ENCODE measurements at places on chromosomes 16 and 17. TPM values are rescaled to one million over a fixed set of nuclear protein-coding genes. Genes with fewer than 3 reads are reported as not detected.

ST6GALNAC2 gene
- total RNA-seq: not detected

C16orf90 gene
- not detected for total RNA-seq

TPSB2 gene
- not detected for total RNA-seq

- peaks cover 4% of the 10 kb centered on the region for H3K27me3 ChIP-seq
- DNase-seq: no peak
- no peak overlapping the region for H3K4me3 ChIP-seq
Observed at GRCh38 chr17:9818760-9819159, 3.1 kb downstream of the GSG1L2 start.

DNA sequence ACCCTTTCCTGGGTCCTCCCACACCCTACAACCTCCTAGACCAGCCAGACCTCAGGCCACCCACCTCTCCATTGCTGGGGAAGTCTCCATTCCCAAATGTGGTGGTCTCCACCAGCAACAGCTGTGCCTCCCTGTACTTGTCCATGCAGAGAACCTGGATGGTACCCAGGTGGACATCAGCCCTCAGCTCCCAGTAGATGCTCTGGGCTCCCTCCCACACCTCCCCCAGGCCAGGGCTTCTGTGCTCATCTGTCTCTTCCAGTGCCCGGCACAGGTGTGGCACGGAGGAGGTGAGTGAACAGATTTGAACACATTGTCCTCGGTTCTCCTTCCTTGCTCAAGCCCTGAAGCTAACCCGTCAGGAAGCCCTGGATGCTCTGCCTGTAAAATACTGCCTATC, 34.6 kb downstream of the LGALS9 start:
- H3K4me3 ChIP-seq: no peak overlapping the region
- no peak overlapping the region for H3K27ac ChIP-seq
- no peaks in the 10 kb centered on the region for H3K36me3 ChIP-seq
- no peak for DNase-seq
- no peaks in the 10 kb centered on the region for H3K4me1 ChIP-seq
- H3K27me3 ChIP-seq: no peaks in the 10 kb centered on the region

- H3K4me3 ChIP-seq: no peak overlapping the region
- no peaks in the 10 kb centered on the region for H3K4me1 ChIP-seq
- H3K27me3 ChIP-seq: peaks cover 4% of the 10 kb centered on the region
- H3K27ac ChIP-seq: no peak overlapping the region
- H3K36me3 ChIP-seq: no peaks in the 10 kb centered on the region
Observed at GRCh38 chr16:1026784-1027500, 45.4 kb downstream of the SOX8 start.

GRCh38 chr16:66480265-66481080, 53.4 kb downstream of the BEAN1 start:
- H3K4me1 ChIP-seq: peaks cover 21% of the 10 kb centered on the region
- no peaks in the 10 kb centered on the region for H3K36me3 ChIP-seq
- peaks cover 5% of the 10 kb centered on the region for H3K27me3 ChIP-seq
- H3K27ac ChIP-seq: no peak overlapping the region
- H3K4me3 ChIP-seq: no peak overlapping the region

DNA sequence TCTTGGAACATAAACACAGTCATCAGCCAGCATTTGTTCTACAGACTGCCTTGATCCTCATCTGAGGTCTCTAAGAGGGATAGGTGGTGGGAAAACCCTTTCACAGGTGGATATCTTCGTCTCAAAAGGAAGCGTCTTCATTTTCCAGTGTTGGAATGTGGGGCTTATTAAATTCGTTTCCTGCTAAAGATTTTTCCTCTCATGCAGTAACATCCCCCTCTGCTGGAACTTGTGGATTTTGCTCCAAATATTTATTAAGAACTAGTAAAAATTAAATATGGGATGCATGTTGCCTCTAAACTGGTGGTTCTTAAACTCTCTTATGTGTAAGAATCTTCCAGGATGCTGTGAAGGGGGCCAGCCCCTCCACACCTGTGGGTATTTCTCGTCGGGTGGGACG, 20.1 kb upstream of the MLYCD start:
- H3K36me3 ChIP-seq: no peaks in the 10 kb centered on the region
- no peak for DNase-seq
- peaks cover 25% of the 10 kb centered on the region for H3K27me3 ChIP-seq
- H3K4me1 ChIP-seq: no peaks in the 10 kb centered on the region

All from activated B cell treated with CpG ODN at 0.5 μM for 24 hours (primary cell).